ENCODE measurements at places on chromosomes 12 and 14.

DNA sequence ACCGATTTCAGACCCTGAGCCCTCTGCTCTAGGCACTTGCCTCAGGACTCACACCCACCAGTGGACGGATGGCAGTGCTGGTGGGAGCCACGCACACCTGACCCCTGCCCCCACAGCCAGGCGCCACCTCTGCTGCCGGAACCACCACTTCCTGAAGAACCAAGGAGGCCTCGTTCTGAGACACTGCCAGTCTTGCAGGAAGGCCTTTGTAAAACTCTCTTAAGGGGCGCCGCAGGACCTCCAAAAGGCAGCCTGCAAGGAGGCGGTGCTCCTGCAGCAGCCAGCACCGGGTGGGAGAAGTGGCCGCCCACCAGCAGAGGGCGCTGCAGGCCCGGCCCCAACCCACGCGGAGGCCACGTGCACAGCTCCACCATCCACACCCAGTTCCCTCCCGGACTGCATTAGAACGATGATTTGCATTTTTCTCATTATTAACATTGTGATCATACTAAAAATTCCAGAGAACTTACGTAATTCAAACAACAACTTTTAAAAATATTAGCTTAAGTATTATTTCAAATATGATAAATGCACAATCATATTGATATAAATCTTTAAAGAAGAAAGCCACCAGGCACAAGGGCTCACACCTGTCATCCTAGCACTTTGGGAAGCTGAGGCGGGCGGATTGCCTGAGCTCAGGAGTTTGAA lies 12.8 kb downstream of the STX2 start:
- peak; percentile 65 for DNase-seq

- DNase-seq: no peak
These were observed 206.0 kb downstream of the TSPAN9 start for GRCh38 chr12:3283137-3283680.

DNA sequence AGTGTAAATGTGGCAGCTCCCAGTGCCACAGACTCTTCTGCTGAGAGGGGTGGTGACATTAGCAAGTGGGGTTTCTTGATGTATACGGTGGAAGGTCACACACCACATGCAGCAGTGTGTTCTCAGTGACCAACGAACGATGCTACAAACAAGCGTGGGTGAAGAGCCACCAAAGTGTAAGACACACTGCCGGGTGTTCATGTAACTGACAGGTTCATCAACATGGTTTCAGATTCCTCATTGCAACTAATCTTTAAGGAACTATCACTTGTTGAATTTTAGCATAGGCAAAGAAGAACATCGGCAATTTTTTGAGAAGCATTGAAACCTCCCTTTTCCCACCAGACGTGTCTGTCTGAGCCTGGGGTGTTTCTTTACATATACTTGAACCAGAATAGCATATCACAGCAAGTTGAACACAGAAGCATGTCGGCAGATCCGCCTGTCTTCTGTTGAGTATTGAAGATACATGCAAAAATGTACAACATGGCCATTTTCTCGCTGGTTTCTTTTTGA lies 58.8 kb downstream of the PPP2R5C start:
- no peak for DNase-seq

DNA sequence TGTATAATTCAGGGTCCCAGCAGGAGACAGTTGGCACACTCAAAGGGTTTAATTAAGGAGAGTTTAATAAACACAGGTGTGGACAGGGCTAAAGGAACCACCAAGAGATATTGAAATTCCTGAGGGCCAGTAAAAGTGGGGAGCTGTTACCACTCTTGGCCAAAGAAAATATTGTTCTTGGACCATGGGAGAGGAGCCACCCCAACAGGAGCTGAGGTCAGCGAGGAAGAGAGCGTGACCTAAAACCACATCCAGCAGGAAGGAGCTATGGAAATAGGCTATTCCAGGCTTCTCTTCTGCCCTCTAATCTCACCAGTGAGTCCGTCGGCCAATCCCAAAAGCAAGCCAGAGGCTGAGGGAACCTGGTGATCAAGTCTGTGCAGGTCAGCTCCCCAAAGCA lies 390.8 kb downstream of the MED13L start:
- no peak for DNase-seq

DNA sequence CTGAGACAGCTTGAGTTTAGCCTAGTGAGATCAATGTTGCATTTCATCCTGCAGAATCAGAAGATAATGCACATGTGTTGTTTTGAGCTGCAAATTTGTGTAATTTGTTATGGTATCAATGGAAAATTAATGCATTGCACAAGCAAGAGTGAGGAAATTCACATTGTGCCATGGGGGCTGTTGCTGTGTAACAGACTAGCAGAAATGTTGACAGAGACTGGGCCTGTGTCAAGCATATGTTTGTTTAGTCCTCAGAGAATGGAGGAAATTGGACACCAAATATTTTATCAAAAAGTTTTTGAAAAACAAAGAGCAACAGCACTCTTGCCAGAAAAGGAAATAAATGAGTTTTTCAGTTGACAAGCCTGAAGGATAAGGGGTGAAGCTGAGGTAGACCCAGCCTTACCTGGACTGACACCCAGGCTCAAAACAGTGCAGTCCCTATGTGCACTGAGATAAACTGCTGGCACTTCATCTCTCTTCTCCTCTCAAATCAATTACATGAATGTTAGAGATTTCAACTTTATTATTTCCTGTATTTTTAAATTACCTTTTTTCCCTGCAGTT lies 1150.0 kb downstream of the FSCB start:
- no peak for DNase-seq

DNA sequence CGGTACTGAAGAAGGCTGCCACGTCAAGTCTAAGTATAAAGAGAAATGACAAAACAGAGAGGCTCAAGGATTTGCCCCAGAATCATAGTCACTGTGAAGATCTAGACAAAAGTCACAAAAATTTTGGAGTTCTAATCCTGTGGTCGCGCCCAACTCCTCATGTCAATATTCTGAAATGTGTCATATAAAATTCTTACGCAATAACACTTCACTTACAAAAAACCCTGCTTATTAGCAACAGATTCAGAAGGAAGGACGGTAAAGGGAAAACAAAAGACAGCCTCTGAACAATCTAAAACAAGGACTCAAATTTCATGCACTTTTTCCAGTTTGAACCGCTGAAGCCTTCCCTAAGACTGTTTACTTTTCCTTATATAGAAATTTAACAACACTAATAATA lies 94.7 kb downstream of the TSPAN8 start:
- no peak for DNase-seq

DNA sequence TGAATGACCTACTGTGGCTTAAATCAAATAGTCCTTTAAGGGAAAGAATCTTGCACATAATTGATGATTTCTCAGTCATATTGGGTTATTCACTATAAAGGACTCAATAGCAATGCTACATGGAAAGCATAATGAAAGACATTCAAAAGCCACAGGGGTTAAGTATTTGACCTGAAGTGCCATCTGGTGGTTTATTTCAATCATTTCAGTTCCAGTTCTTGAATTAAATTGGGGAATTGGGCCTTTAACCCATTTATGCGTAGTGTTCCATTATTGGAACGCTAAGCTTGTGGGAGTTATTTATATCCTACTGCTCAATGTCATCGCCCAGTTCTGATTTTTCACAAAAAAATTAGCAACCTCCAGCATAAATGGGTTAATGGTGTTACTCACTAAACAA lies 41.3 kb upstream of the C12orf71 start:
- no peak for DNase-seq

GRCh38 chr12:1593174-1594005 lies 991 bp downstream of the FBXL14 start:
- peak; percentile 36 for DNase-seq

Measured in activated T-helper 1 cell treated with anti-CD3 and anti-CD28 coated beads, Interleukin-2, amount 50 U/mL, for 16 hours (primary cell).